ENCODE measurements at places on chromosomes 2 and 18.

DNA sequence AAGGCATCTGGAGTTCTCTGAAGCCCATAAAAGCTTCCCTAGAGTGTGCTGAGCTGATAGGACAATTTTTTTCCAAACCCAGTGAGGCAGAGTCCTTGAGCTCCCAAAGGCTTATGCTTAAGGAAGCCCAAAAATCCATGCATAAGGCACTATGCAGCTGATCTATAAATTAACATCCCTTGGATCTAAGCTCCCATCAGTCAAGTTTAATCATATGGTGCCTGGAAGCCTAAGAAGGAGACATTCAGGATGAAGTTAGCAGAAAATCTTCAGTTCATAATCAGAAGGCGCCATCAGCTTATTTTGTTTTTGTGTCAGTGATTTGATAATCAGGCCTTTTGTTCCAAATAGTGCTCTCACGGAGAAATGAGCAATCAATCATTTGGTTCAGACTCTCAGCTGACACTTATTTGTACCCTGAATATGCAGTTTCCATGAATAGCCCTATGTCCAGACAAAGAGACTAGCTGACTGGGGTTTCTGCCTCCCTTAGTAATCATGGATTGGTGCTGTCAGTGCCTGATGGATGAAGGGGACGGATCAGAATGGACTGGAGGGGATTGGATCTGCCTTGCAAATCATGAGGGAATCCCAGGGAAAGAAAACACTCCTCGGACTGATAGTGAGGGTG lies 464.8 kb upstream of the RGPD4 start:
- H3K27me3 ChIP-seq = no peaks in the 10 kb centered on the region
- H3K36me3 ChIP-seq = peaks cover 2% of the 10 kb centered on the region
- no peak for DNase-seq
- no peak overlapping the region for H3K4me3 ChIP-seq
- no peaks in the 10 kb centered on the region for H3K4me1 ChIP-seq

DNA sequence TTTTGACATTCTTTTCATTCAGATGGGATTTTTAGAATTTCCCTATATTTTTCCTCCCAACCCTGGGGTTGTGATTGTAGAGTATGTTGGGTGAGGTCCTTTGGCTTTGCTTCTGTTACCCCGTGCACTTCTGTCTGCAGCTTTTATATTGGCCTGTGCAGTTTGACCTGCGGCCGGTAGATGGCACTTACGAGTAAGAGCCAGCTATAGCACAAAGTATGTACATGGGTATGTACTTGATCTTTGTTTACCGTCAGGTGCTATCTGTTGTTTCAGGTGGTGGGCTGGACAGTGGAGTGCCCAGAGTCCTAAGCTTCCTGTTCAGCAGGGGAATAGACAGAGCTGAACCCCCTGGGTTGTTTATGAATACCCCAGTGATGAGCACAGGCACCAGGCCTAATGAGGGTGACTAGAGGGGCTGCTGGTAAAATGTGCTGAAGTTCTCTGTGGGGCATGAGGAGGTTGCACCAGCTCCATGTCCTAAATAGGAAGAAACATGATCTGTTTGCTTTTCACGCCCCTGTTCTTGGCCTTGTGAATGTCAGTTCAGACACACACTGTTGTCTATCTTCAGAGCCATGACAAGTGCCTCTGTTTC lies 58.9 kb upstream of the THUMPD2 start:
- peaks cover 58% of the 10 kb centered on the region for H3K27me3 ChIP-seq
- no peak overlapping the region for H3K27ac ChIP-seq
- peaks cover 2% of the 10 kb centered on the region for H3K36me3 ChIP-seq
- H3K4me1 ChIP-seq = no peaks in the 10 kb centered on the region

DNA sequence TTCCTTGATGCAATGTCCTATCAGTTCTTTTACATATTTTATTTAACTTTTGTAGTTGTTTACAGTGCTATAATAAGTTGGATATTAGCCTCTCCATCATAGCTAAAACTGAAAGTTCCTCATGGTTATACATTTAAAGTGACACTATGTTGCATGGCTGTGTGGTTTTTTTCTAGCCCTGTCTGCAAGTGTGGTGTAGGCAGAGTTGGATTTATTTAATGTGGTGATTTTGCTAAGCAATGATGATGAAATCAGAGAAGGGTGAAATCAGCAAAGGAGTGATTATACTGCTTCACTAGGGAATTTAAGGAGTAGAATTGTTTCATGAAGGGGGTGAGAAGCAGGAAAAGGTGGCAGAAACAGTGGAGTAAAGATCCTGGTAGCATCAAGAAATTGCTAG lies 18.3 kb upstream of the ENOSF1 start:
- H3K36me3 ChIP-seq = peaks cover 44% of the 10 kb centered on the region
- no peak overlapping the region for H3K27ac ChIP-seq
- H3K4me3 ChIP-seq = no peak overlapping the region

- no peak overlapping the region for H3K27ac ChIP-seq
- H3K36me3 ChIP-seq = peaks cover 42% of the 10 kb centered on the region
- DNase-seq = no peak
- no peak overlapping the region for H3K4me3 ChIP-seq
- H3K27me3 ChIP-seq = no peaks in the 10 kb centered on the region
These were observed 33.7 kb upstream of the MCM6 start for GRCh38 chr2:135909976-135910375.

GRCh38 chr2:39730685-39731302 lies 48.3 kb downstream of the THUMPD2 start:
- no peak for DNase-seq
- no peak overlapping the region for H3K4me3 ChIP-seq
- peaks cover 9% of the 10 kb centered on the region for H3K4me1 ChIP-seq
- H3K36me3 ChIP-seq = peaks cover 15% of the 10 kb centered on the region
- no peaks in the 10 kb centered on the region for H3K27me3 ChIP-seq

DNA sequence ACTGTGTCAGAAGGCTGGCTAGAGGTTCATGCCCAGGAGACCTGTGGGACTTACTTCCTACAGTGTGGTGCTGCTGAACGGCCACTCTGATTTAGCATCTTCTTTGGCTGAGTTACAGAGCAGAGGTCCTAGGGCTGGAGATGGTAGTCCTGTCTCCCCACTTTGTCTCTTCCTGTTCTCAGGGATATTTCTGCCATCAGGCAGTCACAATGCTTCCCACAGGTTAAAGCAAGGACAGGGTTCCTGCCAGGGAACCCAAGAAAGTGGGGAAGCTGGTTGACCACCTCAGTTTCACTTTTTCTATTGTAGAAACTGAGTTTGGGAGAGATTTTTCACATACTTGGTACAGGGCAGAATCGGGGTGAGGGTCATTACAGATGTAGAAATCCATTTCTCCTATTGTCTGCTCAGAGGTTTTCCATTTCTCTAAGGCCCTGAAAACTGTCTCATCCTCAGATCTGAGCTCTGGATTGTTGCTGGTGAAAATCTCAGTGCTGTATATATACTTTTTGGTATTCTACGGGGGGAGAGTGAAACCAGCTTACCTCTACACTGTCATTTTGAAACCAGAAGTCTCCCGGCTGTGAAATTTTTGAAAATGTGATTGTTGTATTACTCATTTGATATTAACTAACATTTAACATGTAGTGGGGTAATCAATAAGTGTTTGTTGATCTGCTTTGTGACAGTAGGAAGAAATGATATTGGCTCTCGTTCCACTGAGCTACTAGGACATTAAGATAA lies 37.0 kb upstream of the MEP1B start:
- no peaks in the 10 kb centered on the region for H3K36me3 ChIP-seq
- no peaks in the 10 kb centered on the region for H3K27me3 ChIP-seq
- peaks cover 2% of the 10 kb centered on the region for H3K4me1 ChIP-seq
- no peak overlapping the region for H3K4me3 ChIP-seq
- H3K27ac ChIP-seq = no peak overlapping the region

- peaks cover 58% of the 10 kb centered on the region for H3K4me1 ChIP-seq
- H3K36me3 ChIP-seq = peaks cover 6% of the 10 kb centered on the region
- no peaks in the 10 kb centered on the region for H3K27me3 ChIP-seq
- H3K4me3 ChIP-seq = peak within 1 kb of the TSS; percentile 87
These were observed at the start of gene MREG for GRCh38 chr2:216013080-216013909. Gene MREG, minus strand, starts transcription at chr2:216013551. Its CDS starts 224 bp downstream, at chr2:216013327.

DNA sequence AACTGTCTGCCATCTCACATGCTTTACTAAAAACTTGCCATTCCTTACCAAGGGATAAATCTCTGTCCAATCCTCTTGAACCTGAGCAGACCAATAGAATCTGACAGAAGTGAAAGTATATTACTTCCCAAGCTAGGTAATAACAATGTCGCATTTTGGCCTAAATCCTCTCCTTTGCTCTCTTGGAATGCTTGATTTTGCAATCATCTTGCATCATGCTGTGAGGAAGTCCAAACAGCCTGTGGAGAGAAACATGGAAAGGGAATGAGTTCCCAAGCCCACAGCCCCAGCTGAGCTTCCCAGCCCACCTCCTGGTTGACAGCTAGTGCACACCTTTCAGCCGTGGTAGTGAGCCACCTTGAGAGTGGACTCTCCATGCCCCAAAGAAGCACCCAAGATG lies 540.6 kb downstream of the STK39 start:
- H3K4me3 ChIP-seq = no peak overlapping the region
- no peaks in the 10 kb centered on the region for H3K27me3 ChIP-seq
- DNase-seq = no peak
- H3K36me3 ChIP-seq = no peaks in the 10 kb centered on the region

DNA sequence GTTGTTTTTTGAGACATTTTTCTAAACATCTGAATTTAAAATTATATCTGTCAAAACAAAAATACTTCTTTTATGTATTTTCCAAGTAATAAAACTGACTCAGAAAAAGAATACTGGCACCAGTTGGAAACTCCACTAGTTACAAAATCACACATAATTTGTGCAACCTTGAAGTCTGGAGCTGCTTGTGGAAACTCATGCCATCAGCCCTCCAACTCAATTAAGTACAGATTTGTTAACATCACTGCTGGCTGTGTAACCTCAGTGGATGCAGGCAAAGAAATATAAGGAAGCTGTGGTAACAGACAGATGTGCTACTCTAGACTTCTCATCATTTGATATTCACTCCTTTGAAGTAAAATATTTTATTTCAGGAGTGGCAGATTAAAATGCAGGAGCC lies 30.0 kb upstream of the RAPH1 start:
- no peak for DNase-seq
- H3K27ac ChIP-seq = no peak overlapping the region
- no peaks in the 10 kb centered on the region for H3K27me3 ChIP-seq
- H3K4me1 ChIP-seq = peaks cover 6% of the 10 kb centered on the region
